ENCODE measurements at places on chromosomes 13 and 19.

DNA sequence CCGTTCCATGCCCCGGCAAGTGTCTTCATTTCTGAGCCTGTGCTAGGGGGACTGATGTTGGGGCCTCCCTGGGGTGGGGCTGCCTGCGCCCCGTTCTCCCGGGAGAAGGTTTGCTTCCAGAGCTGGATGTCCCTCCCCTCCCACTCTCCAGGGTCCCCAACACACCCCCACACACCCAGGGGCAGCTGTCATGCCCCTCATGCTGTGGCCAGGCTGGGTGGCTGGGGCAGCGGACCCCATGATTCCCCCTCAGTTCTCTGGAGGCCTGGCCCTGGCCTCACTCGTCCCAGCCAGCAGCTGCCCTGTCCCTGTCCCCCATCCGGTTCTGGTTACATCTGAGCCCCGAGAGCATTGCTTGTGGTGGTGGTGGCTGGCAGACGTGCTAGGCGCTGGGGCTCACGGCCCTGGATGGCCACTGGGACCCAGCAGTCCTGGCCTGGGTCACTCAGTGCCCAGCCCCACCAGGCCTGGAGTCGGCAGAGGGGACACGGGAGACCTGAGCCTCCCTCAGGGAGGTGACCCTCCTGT is 184.8 kb downstream of the KDM4B start:
- DNase-seq = no peak

DNA sequence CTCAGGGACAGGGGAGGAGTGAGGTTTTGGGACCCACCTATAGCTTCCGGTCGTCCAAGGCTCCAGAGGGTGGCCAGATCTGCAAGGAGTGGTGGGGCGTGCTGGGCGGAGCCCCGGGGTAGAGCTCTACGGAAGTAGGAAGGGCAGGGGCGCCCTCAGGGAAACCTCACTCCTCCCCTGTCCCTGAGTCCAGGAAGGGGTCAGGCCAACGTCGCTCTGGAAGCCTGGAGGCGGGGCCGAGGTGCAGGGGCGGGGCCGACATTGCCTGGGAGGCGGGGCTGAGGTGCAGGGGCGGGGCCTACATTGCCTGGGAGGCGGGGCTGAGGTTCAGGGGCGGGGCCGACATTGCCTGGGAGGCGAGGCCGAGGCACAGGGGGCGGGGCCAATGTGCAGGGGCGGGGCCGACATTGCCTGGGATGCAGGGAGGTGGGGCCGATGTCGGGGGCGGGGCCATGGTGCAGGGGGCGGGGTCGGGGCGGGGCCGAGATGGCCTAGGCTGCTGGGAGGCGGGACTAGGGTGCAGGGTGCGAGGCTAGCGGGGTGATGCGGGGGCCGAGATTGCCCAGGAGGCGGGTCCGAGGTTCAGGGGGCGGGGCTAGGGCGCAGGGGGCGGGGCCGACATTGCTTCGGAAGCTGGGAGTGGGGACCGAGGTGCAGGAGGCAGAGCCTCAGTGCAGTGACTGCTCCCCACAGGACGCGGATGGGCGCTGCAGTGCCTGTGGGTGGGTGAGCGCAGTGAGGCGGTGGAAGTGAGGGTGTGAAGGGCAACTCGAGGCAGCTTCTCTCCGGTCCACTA is 4.9 kb upstream of the PALM start:
- peak; percentile 35 for DNase-seq

DNA sequence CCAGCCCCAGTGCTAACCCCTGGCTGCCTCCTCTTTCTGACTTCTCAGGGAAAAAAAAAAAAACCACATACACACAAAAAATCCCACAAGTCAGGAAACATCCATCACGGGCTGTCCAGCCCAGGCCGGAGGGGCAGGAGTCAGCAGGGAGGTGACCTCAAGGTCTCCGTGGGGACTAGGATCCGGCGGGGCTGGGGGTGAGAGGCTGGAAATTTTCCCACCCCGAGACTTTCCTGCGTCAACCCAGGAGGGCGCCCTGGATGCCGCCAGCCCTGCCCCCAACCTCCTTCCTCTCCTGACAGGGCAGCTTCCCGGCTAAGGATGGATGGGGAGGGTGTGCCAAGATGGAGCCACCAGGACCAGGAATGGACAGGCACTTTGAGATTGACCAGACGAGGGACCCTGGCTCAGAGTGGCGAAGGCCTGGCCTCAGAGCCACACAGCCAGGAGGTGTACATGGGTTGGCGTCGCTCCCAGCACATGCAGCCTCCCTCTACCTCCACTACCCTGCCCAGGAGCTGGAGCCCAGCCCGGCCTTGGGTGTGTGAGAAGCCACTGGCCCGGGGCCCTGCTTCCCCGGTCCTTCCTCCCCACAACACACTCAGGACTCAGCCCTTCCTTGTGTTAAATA is 33.3 kb downstream of the BLOC1S3 start:
- no peak for DNase-seq

DNA sequence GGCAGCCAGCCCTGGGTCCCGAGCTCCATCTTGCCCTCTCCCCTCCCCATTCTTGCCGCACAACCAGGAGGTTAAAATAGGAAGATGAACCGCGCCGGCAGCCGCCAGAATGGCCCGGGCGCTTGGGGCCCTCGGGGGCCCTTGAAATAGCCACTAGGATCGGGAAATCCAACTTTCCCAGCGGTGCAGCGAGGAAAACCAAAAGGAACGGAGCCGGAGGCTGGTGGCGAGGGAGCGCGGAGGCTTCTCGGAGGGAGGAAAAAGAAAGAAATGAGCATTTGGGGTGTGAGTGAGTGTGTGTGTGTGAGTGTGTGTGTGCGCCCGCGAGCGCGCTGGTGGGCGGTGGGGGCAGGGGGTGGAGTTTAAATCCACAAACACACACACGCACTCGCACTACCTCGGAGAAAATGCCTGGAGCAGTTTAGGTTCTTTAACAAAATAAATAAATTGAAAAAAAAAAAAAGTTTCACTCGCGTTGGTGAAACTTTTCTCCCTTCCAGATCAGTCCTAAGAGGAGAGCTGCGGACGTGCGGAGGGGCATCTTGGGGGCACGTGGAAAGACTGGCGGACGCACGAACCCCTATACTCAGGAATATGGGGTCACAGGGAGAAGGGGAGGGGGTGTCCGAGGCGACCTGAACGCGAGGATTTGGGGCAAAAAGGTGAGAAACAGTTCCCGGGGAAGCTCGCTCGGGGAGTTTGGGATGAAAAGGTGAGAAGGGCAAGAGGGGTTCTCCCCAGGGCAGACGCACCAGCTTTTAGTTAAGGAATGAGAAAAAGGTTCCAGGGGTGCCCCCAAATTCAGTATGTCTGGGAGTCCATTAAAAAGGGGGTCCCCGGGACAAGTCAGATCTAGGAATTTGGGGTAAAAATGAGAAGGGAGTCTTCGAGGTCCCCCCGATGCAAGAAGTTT is 1.3 kb downstream of the RFX2 start:
- DNase-seq = no peak

DNA sequence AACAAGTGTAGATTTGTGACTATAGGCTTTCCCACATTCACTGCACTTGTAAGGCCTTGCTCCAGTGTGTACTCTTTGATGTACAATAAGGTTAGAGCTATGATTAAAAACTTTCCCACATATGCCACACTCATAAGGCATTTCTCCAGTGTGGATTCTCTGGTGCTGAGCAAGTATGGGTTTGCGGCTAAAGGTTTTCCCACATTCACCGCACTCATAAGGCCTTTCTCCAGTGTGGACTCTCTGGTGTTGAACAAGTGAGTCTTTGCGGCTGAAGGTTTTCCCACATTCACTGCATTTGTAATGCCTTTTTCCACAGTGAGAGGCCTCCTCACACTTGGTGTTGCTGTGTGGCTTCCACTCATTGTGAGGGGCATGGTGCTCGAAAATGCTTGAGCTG is 3.7 kb downstream of the ZNF772 start:
- DNase-seq = no peak
